ENCODE measurements at places on chromosomes 7 and 10.

DNA sequence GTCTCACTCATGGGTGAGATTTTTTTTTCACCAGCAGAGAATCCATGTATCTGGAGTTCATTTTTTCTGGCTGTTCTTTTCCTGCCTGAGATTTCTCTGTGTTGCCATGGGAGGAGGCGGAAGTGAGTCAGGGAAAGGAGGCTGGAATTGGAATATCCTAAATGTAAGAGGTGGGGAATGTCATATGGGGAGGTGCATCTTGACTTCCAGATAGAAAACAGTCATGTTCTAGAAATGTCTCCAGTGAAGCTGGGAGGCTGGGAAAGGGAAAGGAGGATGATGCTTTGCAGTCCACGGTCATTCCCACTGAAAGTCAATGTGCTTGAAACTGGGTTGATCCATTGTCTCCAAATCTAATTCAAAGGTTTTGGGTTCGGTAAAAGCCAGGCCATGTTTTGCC is 39.7 kb upstream of the HPS1 start:
- no peak for DNase-seq

DNA sequence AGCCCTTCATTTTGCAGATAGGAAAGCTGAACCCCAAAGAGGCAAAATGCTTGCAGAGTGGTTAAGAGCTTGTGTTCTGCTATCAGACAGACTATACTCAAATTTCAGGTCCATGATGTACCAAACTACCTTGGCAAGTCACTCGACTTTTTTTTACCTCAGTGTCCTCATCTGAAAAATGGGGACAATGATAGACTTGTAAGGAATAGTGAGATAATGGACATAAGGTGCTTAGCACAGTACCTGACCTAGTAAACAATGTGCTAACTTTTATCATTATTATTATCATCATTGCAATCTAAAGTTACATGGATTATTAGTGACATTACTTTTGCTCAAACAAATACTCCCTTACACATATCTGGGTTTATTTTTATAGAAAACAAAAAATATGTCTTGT is 79.4 kb upstream of the ARID5B start:
- no peak for DNase-seq

DNA sequence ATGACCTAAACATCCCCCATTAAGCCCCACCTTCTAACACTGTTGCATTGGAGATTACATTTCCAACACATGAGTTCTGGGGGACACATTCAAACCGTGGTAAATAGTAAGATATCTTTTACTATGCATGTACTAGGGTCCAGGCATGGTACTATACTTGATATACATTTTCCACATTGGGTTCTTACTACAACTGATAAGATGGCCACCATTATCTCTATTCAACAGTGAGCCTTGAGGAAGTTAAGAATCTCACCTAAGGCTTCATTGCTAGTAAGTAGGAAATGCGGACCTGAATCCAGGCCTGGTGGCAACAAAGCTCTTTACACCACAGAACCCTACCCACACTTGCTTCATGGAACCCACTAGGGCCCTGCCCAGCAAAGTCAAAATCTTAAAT is 5.7 kb downstream of the PANK1 start:
- DNase-seq: no peak

- DNase-seq: no peak
These were observed 118.7 kb upstream of the GJD4 start for GRCh38 chr10:35486297-35486990.

DNA sequence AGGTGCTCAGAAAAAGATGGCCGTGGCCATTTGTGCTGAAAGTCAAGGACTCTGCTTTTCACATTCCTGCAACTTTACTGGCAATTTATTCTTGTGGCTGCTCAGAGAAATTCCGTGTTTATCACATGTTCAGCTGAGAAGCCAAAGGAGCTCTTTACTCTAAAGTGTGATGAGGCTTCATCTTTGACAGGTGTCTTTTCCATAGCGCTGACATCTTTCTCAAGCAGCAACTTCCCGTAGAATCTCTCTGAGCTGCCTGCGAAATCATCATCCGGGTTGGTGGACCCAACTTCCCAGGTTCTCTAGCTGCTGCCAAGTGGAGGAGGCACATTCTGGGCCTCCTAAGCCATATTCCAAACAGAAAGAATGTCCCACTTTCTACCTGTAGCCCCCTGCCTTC is 16.9 kb upstream of the NPS start:
- no peak for DNase-seq

GRCh38 chr10:10092581-10092980 is 925.1 kb upstream of the CELF2 start:
- DNase-seq: no peak

DNA sequence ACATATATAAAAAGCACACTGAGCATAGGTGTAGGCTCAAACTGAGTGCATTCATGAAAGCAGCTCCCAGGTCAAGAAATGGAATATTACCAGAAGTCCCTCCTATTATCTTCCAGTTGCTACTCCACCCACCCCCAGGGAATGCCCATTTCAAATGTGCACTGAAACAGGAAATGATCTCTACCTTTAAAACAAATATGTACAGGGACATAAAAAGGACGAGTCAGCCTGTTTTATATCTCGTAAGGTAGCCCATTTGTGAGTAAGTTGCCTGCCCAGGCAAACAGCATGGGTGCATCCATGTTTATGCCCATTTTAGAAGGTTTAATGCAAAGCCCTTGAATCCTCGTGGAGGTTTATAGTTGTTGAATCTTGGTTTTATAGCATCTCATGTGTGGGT is 10.4 kb downstream of the FFAR4 start:
- DNase-seq: no peak

GRCh38 chr10:12730809-12731519 is 270.5 kb downstream of the CCDC3 start:
- DNase-seq: no peak

- no peak for DNase-seq
These were observed 150.4 kb upstream of the FEZF1 start for GRCh38 chr7:122454776-122455507.

- DNase-seq: no peak
These were observed 52.7 kb downstream of the VPS50 start for GRCh38 chr7:93284908-93285307.

DNA sequence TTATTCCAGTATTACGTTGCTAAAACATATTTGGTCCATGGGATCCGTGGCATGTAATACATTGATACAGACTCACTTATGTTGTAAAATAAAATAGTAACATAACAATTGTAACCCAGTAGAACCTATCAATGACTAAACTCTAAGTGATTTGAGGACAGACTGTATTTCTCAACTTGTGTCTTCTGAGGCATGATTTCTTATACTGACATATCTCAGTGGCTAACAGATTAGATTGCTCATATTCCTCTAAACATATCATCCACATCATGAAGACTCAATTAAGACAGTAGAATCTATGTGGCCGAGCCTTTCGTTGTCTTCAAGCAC is 72.3 kb downstream of the CREB5 start:
- DNase-seq: no peak

DNA sequence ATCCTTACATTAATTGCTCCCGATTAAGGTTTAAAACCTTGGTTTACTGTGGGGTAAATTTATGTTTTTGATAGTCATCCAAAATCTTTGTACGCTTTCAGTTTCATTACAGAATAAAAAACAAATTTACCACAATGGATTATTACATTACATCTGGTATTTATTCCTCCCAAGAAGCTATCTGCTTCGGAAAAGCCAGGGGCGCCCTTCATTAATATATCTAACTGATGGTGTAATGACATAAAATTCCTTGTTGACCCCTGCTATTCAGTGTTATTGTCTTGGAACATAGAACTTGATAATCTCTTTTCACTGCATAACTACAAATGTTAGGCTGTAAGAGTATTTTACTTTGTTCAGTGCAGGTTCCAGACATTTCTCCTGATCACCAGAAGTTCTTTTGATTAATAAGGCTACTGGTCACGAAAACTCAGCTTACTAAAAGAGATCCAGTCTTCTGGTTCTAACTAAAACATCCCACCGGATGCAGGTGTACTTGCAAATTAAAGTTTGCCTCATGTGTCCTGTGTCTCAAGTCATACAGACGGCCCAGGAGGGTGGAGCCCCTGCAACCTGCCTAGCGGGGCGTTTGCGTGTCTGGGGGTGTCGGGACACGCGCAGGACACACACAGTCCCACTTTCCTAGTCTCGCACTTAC is 581 bp upstream of the GLCCI1 start:
- no peak for DNase-seq

Measured in stimulated activated CD8-positive, alpha-beta memory T cell treated with anti-CD3 and anti-CD28 coated beads, Interleukin-2, amount 100 ng/mL, for 1 hour (primary cell).